Iris pigment epithelial cell (primary cell): ENCODE measurements at places on chromosomes 12 and 14.
A peak's percentile ranks its signal among the peaks of the same experiment; 100 is the strongest.

- DNase-seq, result peak; percentile 6
Measured at GRCh38 chr12:77384941-77385340, 319.6 kb upstream of the E2F7 start.

GRCh38 chr14:29233188-29233587 lies 466.6 kb downstream of the FOXG1 start:
- DNase-seq, result no peak

DNA sequence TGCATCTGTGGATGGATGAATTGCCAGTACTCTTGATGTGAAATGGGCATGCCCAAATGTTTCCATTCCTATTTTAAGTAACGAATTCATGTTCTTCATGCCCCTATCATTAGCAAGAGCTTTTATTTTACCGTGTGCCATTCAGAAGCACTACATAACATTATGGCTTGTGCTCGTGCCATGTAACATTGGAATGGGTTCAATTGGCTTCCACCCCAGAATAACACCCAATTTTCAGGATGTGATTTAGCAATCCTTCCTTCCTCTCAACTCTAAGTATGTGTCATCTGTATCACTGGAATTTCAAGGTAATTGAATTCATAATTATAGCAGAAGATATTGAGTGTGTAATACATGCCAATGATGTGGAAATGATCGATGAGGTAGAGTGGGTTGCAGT lies 145.8 kb upstream of the TMPO start:
- DNase-seq, result no peak

DNA sequence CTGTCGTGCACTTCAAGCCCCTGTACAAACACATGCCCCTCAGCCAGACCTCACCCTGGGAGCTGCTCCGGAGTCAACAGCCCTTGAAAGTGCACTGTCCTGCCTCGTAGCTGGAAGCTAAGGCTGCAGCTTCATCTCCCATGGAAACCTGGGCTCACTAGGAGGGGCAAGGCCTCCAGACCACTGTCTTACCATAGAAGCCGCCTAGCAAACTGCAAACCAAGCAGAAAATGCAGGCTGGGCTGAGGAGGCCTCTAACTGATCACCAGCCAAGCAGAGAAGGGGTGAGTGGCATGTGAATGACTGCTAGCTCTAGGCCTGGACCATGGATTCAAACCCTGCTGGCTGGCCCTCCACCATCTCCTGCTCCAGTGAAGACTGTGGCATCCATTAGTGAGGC lies 340.2 kb downstream of the CACNA1C start:
- no peak for DNase-seq

GRCh38 chr14:66476964-66477363 lies 9.2 kb upstream of the CCDC196 start:
- peak; percentile 58 for DNase-seq

- DNase-seq, result no peak
Measured at GRCh38 chr12:64691227-64691794, 67.9 kb downstream of the GNS start.

DNA sequence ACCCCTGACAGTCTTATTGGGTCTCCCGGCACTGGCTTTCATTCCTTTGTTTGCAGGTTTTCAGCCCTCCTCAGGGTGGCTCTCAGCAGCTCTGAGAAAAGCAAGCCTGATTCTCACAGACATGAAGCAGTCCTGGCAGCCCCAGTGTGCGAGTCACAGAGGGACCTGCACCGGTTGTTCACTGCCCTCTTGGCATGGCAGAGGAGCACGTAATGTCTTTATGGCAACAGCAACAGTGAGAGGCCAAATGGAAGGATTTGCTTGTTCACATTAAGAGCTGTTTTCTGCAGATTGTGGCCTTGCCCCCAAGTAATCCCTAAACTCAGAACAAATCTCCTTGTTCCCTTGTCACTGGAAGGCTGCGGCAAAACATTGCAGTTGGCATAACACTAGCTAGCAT lies 3.4 kb downstream of the KCNA5 start:
- no peak for DNase-seq

DNA sequence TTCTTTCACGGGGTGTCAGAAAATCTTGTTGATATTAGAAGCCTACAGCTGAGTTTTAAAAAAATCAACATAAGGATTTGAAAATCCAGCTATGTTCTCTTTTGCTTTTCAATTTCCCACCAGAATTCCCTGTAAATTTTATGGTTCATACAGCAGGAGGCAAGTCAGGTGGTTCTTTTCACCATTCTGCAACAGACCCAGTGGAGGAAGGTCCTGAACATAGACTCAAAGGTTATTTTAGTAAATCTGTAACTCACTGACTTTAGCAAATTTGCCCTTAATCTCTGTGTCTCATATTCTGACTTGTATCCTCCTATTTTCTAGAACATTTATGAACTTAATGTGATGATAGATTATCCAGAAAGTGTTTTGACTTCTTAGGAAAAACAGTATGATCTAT lies 235.4 kb upstream of the E2F7 start:
- DNase-seq, result no peak

- no peak for DNase-seq
Measured at GRCh38 chr14:95044463-95045105, 112.7 kb downstream of the DICER1 start.

GRCh38 chr14:99247772-99248171 lies 24.2 kb downstream of the BCL11B start:
- DNase-seq, result no peak

GRCh38 chr14:65864549-65864948 lies 452.0 kb downstream of the FUT8 start:
- no peak for DNase-seq

DNA sequence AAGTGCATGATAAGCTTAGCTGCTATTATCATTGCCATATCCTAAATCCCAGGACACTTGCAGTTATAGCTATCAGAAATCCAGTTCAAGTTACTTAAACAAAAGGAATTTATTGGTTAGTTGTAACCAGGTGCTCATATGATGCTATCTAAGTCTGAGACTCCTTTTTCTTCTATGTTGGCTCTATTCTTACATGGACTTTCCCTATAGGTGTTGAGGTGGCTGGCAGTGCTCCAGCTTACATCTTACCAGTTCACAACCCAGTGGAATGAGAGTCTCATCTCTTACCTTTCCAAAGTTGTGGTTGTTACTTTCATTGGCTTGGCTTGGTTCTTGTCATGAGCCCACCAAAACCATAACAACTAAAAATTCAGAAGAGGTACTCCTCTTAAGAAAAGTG lies 94.6 kb downstream of the DACT1 start:
- no peak for DNase-seq

DNA sequence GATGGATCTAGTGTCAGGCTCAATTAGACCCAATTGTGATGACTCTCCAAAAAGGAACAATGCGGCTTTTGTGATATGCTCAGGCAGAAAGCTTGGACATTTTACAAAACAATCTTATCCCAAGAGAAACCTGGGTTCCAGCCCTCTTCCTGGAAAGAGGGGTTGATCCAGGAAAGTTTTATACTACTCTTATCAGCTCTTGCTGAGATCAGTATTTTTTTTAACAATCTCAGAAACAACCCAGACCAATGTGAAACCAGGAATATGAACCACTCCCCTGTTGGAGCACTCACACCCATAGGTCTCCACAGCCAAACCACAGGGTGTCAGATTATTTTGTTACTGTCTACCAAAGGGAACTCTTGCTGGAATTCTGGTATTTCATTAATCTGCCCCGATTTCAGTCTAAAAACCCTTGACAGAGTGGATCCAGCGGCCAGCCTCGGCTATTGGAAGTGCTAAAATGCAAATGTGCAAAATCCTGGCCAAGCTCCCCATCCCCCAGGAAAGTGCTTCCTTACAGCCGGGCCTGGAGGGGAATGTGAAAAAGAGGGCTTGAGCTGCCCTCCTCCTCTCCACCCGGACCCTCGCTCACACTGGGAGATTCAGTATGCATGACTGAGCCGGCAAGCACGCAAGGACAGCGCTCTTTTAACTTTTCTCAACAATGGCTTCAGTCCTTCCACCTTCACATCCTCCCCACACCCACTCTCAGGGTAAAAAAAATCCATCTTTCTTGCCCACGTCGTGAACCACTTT lies 4.0 kb downstream of the FBXL14 start:
- peak; percentile 56 for DNase-seq

DNA sequence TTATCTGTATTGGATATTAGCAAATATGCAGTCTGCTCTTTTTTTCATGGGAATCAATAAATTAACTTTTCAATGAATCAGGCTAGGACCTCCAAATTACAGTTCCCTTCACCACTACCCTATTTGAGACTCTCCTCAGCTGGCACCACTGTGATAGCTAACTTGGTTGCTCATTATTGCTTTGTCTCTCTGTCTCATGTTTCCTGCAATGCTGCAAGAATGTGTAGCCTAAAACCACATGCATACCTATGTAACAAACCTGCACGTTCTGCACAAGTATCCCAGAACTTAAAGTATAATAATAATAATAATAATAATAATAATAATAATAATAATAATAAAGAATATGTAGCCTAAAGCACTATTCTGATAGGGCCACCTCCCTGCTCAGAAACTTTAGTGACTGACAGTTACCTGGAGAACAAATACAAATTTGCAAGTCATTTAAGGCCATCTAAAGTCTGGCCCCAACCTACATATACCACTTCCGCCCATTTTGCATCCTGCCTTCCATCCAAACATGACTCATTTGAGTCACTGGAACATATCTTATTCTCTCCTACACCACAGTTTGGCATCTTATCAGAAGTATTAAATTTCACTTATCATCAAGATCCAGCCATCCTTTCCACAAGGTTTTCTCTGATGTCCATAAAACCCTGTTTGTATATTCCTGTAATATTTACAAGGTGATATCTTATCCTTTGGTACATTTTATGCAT lies 215.1 kb downstream of the LRRK2 start:
- peak; percentile 0 for DNase-seq

DNA sequence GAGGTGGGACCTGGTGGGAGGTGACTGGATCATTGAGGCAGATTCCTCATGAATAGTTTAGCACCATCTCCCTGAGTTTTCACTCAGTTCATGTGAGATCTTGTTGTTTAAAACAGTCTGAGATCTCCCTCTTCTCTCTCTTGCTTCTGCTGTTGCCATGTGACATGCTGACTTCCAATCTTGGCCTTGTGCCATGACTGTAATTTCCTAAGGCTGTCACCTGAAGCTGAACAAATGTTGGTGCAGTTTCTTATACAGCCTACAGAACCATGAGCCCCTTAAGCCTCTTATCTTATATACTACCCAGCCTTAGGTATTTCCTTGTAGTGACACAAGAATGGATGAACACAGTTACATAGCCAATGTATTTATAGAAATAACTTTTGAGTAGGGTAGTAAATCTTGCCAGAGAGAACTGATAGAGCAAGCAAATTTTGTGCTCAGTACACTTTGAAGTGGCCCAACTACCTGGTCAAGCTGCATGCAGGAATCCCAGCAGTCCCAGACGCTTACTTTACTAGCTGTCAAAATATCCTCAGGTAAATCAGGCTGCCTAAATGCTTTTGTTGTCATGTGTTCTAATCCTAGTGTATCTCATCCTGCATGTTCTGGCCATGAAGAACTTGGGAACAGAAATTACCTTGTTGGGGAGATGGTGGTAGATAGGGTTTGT lies 445.6 kb upstream of the MIS18BP1 start:
- DNase-seq, result peak; percentile 1

GRCh38 chr12:48977290-48978281 lies 536 bp upstream of the WNT1 start:
- DNase-seq, result no peak

- peak; percentile 44 for DNase-seq
Measured at GRCh38 chr12:1801303-1801975, 18.9 kb upstream of the LRTM2 start.

DNA sequence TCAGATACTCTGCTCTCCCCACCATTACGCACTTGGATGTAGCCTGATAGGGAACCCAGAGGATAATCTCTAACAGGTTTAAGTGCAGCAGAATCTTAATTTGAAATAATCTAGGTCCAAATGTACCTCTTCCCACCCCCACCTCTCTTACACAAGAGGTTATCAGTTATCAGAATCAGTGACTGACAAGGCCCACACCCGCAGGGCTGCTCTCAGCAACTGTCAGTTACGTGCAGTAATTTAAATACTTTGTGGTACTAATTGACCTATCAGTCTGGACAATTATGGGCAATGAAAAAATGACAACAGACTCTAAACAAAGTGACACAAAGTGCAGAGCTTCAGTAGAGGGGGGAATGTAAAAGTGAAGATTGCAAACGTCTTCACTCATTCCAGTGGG lies 74.0 kb downstream of the CLIP1 start:
- DNase-seq, result no peak

DNA sequence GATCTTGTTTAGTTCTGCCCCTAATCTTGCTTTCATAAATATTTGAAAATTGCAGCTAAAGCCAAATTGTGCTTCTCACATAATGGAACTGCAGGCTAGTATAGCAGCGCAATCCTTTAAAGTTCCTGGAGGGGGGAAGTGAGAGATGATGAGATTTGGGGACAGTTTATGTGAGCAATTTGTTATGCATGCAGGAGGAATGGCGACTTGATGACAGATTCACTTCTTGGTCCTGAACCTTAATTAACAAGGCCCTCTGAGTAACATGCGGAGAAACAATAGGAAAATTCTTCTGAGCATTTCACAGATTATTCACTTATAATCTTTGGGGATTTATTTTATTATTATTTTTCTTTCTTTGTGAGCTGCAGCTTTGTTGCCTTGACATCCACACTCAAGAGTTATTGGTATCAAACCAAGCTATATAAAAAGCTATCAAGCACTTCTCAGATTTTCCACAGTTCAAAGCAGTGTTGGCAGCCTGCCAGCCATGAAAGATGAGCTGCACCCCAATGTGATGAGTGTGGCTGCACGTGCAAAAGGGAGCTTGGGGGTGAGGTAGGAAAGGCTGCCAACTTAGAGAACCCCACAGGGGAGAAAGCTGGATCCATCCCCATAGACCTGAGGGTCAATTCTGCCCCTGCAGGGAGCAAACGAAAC lies 1662.2 kb upstream of the FLRT2 start:
- DNase-seq, result peak; percentile 52

GRCh38 chr12:92927055-92927435 lies 2.0 kb downstream of the EEA1 start:
- DNase-seq, result peak; percentile 51

GRCh38 chr14:99081880-99082279 lies 190.1 kb downstream of the BCL11B start:
- DNase-seq, result no peak

GRCh38 chr12:70060634-70061033 lies 182.6 kb upstream of the CNOT2 start:
- DNase-seq, result no peak

DNA sequence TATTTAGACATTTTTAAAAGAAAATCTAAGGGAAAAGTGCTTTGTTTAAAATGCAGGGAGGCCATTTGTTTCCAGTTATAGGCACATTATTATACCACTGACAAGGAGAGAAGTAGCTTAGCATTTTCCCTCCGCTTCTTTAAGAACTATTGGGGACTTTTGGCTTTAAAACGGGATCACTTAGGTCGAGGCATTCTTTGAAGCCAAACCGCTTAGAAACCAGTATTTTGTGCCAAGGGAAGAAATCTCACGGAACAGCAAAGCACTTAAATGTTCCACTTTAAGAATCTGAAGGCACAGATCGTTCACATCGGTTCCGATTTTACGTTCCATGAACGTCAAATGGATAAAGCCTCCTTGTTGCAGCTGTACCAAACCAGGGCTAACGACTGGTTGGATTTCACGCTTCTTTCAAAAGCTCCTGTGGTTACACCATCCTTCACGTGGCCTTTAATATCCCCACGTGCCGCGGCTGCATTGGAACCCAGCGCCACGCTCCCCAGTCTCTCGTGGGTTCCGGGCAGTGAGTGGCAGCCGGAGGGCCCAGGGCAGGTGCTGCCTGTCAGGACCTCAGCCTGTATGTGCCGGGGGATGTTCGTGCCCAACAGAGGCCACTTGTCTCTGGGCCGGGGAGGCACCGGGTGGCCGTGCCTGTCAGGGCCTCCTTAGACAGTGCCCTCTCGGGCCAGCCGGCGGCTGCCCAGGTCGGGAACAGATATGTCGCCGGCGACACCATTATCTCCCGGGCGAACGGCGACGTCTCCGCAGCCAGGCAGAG lies 195.4 kb downstream of the KIF26A start:
- DNase-seq, result no peak
